ENCODE measurements at places on chromosomes 16 and 17.

DNA sequence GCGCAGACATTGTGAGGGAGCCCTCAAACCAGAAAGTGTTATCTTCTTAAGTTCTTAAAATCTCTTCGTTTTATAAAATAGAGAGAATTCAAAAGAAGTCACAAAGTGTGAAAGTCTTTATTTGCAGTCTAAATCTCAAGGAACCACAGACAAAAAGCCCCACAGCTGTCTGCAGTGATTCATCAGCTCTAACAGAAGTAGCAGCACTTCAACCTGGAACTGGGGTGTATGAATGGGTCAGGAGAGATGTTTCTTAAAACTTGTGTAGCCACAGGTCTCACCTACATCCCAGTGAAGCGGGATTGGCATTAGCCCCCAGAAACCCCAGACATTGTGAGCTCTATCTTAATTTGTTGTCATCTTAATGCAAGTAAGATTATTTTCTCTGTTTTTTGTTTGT lies 61.1 kb downstream of the CDYL2 start:
- no peak for DNase-seq

- DNase-seq: no peak
These were observed 19.6 kb upstream of the P2RX1 start for GRCh38 chr17:3935825-3936355.

DNA sequence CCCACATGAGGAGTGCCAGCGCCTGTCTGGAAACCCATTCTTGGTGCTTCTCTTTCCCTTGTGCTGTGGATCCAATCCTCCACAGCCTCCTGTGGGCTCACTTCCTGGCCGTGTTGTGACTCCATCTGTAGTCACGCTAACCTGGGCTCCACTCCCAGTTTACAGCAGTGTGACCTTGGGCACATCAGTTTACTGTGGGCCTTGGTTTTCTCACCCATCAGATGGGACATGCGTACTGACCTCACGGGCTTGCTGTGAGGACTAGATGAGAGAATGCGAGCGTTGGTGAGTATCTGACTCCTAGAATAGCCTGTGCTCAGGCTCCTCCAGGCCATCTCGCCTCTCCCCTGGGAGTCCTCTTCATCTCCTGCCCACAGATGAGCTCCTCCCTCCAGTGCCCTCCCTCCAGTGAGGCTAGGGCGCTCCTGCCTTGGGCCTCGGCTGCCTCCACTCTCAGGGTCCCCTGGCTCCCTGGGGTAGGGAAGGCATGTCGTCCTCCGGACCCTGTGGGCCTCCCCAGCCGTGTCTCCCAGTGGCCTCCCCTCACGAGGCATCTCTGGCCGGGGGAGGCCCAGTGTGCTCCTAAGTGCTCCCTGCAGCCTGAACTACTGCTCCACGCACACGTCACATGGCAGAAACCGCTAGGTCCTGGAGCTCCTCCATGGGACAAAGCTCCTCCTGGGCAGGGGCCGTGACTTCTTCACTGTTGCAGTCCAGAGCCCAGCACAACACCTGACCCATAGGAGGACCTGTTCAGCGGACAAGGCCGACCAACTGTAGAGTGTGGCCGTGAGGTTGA lies 5.2 kb upstream of the FOXJ1 start:
- no peak for DNase-seq

DNA sequence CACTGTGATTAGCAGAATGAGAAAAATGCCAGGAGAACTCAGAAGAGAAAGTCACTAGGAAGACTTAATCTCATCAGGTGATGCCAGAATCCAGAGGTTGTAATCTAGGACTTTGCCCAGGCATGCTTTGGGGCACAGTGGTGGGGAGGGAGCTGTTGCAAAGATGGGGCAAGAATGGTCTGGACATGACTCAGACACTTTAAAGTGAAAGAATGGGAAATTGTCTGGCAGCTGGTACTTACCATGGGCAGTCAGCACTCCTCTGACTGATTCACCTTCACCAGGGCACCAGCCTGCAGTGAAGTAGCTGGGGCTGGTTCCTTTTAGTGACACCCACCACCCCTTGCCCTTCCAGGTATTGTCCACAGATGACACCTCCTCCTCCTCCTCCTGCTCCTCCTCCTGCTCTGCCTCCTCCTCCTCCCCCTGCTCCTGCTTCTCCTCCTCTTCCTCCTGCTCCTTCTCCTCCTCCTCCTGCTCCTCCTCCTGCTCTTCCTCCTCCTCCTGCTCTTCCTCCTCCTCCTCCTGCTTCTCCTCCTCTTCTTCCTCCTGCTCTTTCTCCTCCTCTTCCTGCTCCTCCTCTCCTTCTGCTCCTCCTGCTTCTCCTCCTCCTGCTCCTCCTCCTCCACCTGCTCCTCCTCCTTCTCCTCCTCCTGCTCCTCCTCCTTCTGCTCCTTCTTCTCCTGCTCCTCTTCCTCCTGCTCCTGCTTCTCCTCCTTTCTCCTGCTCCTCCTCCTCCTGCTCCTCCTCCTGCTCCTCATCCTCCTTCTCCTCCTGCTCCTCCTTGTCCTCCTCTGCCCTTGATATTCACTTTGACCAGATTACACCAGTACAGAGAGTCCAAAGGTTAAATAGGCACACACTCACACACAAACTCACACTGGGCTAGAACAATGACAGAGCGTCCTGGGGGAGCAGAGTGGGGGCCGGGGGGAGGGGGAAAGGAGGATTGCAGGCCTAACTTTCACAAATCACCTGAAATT lies at the start of gene CHD9NB:
Gene CHD9NB, minus strand, starts transcription at position 379 of the 983 bp plus-strand sequence. CDS start 8,739 bp downstream, outside the sequence.
- DNase-seq: peak; percentile 20

DNA sequence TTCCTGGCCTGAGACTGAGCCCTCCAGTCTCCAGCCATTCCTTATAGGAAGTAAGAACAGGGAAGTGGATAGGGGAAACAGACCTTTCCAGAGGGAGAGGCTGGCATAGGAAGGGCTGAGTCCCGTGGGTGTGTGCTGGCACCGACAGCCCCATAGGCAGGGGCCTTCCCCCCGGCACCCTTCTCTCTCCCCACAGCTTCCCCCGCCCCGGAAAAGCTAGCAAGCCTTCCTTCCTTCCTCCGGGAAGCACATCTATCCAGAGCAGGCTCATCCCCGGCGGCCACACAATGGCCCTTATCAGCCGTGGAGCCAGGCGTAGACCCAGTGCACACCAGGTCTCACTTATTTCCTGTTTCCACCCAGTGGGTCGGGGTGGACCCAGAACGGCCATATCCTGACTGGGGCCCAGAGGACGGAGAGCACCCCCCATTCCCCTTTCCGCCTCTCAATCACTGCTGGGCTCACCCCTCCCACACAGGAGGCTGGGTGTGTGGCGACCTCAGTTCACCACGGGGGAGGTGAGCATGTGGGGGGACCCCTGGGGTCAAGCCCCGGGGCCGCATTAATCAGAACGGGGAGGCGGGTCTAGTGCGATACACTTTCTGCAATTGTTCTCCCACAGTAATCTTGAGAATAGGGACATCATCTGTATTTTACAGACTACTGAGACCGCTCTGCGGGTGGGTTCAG lies 950 bp upstream of the MYO1C start:
- no peak for DNase-seq

DNA sequence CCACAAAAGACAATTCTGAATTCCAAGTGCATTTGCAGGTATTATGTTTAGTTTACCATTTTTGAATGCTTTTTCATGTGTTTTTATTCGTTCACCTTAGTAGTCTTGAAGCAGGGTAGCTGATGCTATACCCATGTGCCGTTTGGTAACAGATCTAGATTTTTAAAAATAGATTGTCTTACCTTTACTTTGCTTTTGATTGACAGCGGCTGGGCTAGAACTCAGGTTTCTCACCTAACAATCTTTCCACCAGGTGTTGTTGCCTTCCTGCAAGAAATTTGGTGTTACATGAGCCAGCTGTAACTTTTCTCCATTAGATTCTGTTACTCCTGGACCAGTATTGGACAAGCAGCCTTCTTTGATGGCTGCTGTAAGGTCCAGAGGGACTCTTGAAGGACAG lies 1.5 kb upstream of the FTSJ3 start:
- no peak for DNase-seq

- DNase-seq: peak; percentile 67
These were observed 4.6 kb downstream of the UNC119 start for GRCh38 chr17:28547623-28548416.

GRCh38 chr16:88619859-88620815 lies 18.2 kb upstream of the IL17C start:
- DNase-seq: no peak

- DNase-seq: no peak
These were observed 2.4 kb upstream of the MTMR4 start for GRCh38 chr17:58516644-58517377.

- DNase-seq: no peak
These were observed 21.7 kb downstream of the PRMT7 start for GRCh38 chr16:68332411-68333121.
